ENCODE measurements at places on chromosomes 7 and 10.

GRCh38 chr7:96838481-96838880 is 128.8 kb upstream of the SEM1 start:
- DNase-seq: no peak

- no peak for DNase-seq
These were observed 10.9 kb downstream of the C10orf71 start for GRCh38 chr10:49309691-49310411.

- no peak for DNase-seq
These were observed 24.6 kb upstream of the GLCCI1 start for GRCh38 chr7:7943951-7944350.

DNA sequence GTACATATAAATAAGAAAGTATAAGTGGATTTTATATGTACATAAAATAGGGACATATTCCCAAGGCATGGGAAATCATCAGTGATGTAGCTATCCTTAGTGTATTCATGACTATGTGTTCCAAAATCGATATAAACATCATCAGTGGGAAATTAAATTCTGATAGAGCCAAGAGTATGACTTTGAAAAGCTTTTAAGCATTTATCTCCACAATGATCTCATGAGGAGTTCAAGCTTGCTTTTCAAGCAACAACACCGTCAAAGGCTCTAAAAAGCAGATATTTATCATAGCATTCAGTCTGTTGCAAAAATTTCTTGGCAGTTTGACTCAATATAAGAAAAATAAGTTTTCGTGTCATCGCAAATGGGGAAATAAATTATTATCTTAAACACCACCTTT is 14.5 kb upstream of the NEBL start:
- no peak for DNase-seq

- no peak for DNase-seq
These were observed 141.2 kb upstream of the ZNF716 start for GRCh38 chr7:57308631-57309408.

GRCh38 chr10:130236711-130237110 is 100.5 kb downstream of the GLRX3 start:
- DNase-seq: no peak

- no peak for DNase-seq
These were observed 82.6 kb upstream of the AOAH start for GRCh38 chr7:36806891-36807290.

DNA sequence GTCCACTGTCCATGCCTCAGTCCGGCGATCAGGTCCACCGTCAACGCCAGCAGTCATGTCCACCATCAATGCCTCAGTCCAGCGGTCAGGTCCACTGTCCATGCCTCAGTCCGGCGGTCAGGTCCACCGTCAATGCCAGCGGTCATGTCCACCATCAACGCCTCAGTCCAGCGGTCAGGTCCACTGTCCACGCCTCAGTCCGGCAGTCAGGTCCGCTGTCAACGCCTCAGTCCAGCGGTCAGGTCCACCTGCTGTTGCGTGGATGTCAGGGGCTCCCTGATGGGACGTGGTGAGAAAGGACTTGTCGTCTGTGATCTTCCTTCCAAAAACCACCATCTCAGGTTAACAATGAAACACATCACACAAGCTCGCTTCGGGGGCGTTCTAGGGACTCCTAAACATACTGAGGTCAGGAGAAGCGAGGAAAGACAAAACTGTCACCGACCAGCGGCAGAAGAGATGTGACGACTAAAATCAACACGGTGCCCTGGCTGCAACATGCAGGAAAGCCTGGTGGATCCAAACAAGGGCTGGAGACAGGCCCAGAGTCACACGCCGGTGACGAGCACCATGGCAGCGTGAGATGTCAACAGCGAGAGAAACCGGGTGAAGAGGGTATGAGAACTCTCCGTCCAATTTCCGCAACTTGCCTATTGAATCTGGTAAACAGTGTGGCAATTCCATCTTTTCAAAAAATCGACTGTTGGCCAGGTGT is 264.2 kb downstream of the MAD1L1 start:
- DNase-seq: no peak

- no peak for DNase-seq
These were observed 81.6 kb upstream of the LRRC4 start for GRCh38 chr7:128112781-128113221.

DNA sequence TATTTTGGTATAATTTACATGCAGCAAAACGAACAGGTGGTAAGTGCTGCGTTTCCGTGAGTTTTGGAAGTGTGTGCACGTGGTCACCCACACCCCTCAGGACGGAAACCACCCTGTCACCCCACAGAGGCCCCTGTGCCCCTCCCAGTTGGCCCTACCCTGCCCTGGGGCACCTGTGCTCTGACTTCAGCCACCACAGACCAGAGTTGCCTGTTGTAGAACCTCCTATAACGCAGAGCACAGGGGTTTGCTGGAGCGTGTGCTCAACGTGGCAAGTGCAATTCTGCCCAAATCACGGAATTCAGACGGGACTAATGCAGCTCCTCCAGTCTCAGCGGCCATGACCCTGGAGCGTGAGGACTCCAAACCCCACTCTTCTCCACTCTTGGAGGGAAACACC is 9.6 kb upstream of the CFAP46 start:
- DNase-seq: no peak

DNA sequence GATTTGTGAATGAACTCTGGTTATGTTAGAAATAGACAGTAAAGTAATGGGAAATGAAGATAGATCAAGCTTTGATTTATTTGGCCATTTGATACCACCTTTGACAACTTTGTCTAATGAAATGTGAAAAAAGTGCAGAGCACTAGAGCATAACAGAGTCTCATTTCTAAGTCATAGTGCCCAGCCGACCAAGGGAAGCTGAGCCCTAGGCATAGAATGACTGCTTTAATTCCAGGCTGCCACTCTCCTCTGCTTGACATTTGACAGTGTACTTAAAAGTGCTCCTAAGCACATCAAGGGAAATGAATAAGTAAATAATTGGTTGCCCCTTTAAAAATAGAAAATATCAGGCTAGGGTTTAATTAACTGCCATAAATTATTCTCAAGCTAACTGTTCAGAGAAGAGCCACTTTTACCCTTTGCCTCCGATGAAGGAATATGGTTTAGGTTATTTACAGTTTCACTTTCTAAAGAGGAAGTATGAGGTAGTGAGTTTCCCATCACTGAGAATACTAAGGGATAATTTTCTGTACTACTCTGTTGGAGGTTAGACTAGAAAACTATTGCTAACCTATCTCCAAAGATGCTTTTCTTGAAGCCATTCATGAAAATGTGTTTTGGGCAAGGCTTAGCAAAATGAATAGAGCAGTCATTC is 591.6 kb downstream of the REEP3 start:
- DNase-seq: no peak

DNA sequence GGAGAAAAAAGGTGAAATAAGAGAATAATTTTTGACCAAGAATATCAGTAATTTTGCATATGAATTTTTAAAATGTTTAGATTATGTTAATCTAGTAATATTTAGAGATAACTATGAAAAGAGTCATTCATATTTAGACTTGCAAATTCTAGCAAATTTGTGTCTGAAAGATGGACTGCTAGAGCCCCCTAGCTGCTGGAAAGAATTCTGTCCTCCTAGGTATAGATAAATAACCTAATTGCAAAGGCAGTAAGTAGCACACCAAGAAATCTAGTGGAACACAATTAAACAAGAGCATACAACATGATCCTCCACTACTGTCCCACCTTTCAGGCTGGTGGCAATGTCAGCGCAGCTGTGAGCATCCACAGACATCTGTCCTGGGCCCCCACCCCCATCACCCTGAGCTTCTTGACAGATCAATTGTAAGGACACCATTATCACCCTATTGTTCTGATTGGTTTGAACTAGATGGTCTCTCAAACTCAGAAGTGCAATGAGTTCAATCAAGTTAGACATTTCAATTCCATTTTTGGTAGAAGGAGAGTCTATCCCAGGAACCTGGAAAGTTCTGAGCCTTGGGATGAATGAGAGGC is 15.0 kb upstream of the GFRA1 start:
- DNase-seq: no peak

DNA sequence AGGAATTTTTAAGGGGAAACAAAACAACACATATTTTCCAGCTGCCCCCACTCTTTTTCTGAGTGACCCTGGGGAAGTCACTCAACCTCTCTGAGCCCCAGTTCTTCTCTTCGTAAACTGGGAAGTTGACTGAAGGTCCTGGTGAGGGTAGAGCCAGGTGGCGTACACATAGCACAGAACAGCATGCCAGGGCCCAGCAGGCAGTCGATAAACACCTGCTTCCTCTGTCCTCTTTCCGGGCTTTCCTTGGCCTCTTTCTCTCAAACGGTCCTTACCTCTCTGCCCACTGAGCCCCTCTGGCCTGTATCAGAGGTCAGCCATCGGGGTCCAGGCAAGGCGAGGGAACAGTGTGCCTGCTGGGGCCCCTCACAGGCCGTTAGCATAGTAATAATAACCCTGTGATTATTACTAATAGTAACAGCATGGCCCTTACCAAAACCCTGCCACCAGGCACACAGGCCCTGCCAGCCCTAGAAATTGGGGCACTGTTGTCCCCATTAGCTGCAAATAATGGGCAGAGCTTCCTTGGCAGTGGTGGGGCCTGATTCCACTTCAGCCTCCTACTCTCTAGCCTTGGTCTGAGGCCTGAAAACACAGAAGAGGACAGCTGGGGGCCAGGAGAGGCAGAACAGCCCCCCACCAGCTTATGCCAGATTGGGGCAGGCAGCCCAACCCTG is 37.3 kb upstream of the SLC29A3 start:
- DNase-seq: no peak

DNA sequence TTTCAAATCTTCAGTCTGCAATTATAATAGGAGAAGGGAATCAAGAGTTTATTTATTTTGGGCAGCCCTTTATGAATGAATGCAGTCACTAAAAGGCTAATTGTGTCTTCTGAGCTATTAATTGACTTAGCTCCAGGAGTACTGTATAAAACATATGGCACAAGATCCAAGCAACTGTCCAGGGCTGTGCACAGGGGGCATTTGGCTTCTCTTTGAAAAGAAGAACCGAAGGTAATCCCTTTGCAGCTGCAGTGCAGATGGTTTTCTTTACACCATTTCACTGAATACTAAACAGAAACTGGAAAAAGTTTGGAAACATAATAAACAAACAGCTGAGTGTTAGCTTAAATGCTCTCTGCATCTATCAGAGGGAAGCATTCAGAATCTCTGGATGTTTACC is 282.6 kb upstream of the LRRN3 start:
- no peak for DNase-seq

- DNase-seq: no peak
These were observed 258.8 kb downstream of the STK31 start for GRCh38 chr7:23968791-23969190.

GRCh38 chr7:140610204-140611165 is 30.1 kb downstream of the DENND2A start:
- DNase-seq: no peak

DNA sequence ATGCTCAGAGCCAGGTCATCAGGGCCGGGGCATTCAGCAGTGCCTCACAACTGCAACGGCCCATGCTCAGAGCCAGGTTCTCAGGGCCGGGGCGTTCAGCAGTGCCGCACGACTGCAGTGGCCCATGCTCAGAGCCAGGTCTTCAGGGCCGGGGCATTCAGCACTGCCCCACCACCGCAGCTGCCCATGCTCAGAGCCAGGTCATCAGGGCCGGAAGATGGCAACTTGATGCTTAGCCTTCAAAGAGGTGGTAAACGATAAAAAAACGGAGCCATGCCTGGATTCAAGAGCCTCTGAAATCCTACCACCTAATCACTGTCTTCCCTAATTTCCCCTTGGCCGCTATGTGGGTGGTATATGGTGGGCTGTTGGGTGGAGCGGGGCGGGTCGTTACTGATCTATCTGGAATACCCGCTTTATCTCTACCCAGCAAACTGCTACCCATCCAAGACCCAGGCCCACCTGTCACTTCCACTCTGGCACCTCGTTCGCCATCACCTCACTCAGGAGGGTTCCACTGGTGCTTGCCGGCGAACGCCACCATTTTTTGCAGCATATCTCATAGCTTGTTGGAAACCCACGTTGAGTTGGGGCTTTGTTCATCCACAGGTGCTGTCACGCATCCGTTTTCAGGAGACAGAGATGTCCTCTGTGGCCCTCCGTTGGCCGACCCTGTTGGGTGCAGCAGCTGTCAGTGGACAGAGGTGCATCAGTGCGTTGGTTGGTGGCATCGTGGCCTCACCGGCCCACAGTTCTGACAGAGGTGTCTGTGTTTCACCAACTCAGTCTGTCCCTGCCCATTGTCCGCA is 221.1 kb downstream of the EBF3 start:
- no peak for DNase-seq

GRCh38 chr7:94239661-94240234 is 154.9 kb upstream of the COL1A2 start:
- no peak for DNase-seq

- DNase-seq: no peak
These were observed 5.0 kb upstream of the GSAP start for GRCh38 chr7:77420986-77421672.

- DNase-seq: no peak
These were observed 57.6 kb downstream of the NKX6-2 start for GRCh38 chr10:132728321-132728720.

DNA sequence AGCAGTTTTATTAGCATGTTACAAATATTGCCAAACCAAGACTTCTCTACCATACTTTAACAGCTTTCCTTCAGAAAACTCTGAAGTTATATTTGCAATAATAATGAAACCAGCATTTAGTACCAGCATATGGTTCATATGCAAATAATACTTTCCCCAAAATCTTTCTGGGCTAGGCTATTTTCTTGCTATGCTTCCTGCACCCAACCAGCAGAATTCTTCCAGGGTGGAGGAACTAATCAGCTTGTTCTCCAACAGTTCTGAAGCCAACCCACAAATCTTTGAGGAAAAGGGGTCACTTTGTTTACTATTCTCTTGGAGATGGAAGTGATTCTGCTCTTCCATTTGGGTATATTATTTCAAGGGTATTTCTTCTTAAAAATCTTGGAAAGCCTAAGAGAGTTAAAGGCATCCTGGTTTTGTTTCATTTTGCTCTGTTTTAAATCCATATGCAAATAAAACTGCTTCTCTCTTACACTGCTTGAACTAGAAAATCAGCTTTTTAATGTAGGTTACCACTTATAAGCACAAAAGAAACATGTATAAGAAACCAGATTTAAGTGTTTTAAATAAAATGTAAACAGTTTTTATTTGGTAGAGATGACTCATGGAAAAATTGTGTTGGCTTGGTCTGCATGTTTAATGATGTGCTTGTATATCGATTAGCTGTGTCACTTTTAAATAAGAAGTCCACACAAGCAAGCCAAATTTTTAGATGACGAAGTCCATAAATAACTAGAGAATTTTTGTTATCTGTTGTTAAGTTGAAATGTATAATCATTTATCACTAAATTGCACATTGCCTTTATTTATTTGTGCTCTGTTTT is 103.7 kb downstream of the HECTD2 start:
- DNase-seq: no peak

- peak; percentile 78 for DNase-seq
These were observed 83.1 kb downstream of the SH3PXD2A start for GRCh38 chr10:103772096-103772845.

GRCh38 chr7:4479367-4480039 is 202.6 kb upstream of the FOXK1 start:
- no peak for DNase-seq

GRCh38 chr10:50437248-50437647 is 185.9 kb upstream of the ASAH2 start:
- DNase-seq: no peak

GRCh38 chr10:74150204-74150989 is at the start of gene AP3M1:
AP3M1 (minus strand) TSS chr10:74150828; CDS start chr10:74138379, 12,449 bp downstream.
- DNase-seq: no peak

Data from fibroblast of skin of left biceps (primary cell).